ENCODE measurements at places on chromosomes 5 and 9.

DNA sequence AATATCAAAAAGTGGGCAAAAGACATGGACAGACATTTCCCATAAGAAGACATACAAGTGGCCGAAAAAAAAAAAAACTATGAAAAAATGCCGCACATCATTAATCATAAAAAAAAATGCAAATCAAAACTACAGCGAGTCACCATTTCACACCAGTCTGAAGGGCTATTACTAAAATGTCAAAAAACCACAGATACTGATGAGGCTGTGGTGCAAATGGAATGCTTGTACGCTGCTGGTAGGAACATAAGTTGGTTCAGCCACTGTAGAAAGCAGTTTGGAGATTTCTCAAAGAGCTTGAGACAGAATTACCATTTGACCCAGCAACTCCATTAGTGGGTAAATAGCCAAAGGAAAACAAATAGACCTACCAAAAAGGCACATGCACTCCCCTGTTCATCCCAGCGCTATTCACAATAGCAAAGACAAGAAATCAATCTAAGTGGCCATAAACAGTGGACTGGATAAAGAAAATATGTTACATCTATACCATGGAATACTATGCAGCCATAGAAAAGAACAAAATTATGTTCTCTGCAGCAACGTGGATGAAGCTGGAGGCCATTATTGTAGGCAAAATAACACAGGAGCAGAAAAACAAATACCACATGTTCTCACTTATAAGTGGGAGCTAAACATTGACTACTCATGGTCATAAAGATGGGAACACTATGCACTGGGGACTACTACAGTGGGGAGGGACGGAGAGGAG lies 110.6 kb upstream of the BOD1 start:
- no peak for DNase-seq

DNA sequence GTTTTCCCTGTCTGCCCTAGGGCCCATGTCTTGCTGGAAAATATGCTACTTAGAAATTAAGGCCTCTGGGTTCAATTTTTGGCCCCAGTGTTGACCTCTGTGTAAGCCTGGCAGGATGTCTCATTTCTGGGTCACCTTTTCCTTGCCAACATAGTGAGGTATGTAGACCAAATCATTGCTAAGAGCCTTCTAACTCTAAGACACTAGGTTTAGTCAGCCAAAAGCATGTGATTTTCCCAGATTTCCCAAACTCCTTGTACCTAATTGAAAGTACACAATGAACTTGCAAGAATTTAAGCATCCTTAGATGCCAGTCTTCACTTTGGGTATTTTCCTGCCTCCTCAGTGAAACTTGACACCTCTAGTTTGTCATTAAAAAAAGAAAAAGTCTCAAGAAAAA lies 77.0 kb downstream of the GALNT10 start:
- DNase-seq = no peak

GRCh38 chr5:52668544-52669185 lies 119.1 kb upstream of the ITGA1 start:
- DNase-seq = no peak

DNA sequence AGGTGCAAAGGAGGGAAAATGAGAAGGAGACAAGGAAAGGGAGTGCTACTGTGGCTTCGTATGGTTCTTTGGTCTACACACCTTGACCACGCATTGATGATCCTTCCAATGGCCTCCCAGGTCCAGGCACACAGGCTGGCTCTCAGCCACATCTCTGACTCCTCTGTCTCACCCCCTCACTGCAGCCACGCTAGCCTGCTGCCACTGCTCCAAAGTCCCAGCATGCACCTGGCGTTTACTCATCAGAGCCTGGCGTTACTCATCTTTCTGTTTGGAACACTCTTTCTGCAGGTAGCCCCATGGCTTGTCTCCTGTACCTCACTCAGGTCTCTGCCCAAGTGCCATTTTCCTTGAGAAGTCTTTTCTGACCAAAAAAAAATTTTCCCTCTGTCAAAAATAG lies 195.5 kb downstream of the SNCAIP start:
- DNase-seq = no peak

- DNase-seq = no peak
These were observed 7.8 kb downstream of the RRAGA start for GRCh38 chr9:19057033-19057432.

DNA sequence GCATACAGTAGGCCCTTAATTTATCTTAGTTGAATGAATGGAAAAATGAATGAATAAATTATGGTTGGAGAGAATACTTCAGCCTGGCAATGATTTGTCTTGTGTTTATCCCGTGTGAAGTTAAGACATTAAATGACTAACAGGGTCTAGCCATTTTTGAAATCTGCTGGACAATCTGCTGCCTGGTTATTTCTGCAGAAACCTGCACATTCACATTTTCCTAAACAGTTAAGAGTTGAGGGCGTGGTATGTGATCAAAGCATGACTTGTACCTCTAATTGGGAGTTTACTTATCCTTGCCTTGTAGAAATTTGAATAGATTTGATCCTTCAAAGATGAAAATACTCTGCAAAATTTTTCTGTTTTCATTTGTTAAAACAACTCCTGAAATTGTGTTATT lies 34.6 kb upstream of the NDFIP1 start:
- no peak for DNase-seq

- no peak for DNase-seq
These were observed 92.9 kb upstream of the LPAR1 start for GRCh38 chr9:111131211-111131610.

DNA sequence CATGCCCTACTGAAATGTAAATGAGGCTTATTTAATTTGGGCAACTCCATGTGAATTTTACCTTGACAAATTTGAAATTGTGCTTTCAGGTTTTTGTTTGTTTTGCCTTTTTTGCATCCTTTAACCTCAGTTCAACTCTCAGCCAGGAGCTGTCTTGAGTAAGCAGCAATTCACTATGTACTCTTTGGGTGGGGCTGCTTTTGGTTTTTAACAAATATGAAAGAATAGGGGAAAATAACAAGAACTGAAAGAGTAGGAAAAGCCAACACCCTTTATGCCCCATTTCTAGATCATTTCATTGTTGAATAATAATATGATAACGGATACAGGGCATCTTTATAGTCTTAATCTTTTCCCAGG lies 192.0 kb downstream of the ARHGAP26 start:
- no peak for DNase-seq

- no peak for DNase-seq
These were observed 98.5 kb upstream of the ABCA1 start for GRCh38 chr9:105026451-105026850.

DNA sequence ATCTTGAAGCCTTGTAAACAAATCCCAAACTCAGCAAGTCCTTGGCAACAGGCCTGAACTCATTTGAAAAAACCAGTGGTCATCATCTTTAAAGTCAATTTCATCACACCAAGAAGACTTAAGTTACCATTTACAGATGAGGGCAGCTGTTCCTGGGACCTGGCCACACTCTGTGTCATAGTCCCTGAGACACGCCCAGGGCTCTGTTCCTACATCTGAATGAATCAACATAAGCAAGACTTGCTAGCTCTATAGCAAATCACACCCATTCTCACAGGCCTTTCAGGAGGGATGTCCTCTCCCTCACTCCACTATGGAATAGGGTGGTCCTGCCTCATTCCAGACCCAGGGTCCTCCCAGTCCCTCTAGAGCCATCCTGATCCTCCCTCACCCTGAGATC lies 142.8 kb downstream of the NSG2 start:
- DNase-seq = no peak

- DNase-seq = no peak
These were observed 437.7 kb upstream of the MEF2C start for GRCh38 chr5:89320421-89321277.

- no peak for DNase-seq
These were observed 127.1 kb upstream of the GLRA1 start for GRCh38 chr5:152051499-152052454.

DNA sequence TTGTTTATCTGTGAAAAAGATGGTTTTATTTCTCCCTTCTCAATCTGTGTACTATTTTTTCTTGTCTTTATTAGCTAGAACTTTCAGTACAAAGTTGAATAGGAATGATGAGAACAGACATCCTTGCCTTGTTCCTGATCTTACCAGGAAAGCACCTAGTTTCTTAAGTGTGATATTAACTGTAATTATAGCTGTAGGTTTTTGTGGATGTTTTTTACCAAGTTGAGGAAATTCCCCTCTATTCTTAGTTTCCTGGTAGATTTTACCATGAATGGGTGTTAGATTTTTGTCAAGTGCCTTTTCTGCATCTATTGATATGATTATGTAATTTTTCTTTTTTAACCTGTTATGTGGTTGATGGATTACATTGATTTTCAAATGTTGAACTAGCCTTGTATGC lies 68.7 kb downstream of the KCNN2 start:
- DNase-seq = no peak

- no peak for DNase-seq
These were observed 33.8 kb downstream of the RNF180 start for GRCh38 chr5:64199425-64199824.

GRCh38 chr9:127938298-127938690 lies 640 bp upstream of the DPM2 start:
- DNase-seq = no peak

- DNase-seq = no peak
These were observed 114.8 kb upstream of the FAM120A start for GRCh38 chr9:93336720-93337119.

DNA sequence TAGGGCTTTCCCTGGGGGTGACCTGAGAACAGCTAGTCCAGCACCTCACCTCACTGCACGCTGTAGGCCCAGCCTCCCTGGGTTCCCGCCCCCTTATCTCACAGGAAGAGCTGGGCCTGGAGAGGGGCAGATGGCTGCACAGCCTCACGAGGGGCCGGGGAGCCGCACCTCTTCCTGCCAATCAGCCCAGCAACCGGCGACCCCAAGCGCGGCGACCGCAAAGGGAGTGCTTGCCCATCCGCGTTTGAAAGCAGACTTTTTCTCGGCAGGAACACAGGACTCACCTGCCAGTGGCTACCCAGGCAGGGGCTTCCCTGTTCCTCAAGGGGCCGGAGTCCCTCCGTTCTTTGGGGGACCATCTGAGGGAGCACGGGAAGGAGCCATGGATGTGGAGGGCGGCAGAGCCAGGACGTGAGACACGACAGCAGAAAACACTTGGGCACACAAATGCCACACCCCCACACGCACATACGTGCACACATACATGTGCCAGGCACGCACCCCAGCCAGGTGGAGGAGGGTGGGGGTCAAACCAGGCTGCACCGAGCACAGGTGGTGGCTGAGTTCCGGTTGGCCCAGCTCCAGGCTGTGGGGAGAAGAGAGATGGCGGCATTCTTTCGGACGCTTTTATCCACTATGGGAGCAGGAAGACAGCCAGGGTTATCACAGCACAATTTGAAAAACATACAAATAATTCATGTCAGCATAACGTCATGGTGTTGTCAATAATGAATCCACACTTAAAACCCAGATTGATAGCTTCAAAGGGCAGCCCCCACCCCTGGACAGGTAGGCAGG lies 11.3 kb downstream of the TMEM250 start:
- peak; percentile 35 for DNase-seq

- no peak for DNase-seq
These were observed 334.3 kb downstream of the GABRB2 start for GRCh38 chr5:161212123-161212712.

- DNase-seq = no peak
These were observed 132.9 kb downstream of the SIL1 start for GRCh38 chr5:139065306-139065705.
